ENCODE measurements at places on chromosomes 6 and 20. TPM values are rescaled to one million over a fixed set of nuclear protein-coding genes. Genes with fewer than 3 reads are reported as not detected.
A peak's percentile ranks its signal among the peaks of the same experiment; 100 is the strongest.

GRCh38 chr6:90350689-90351554, 54.3 kb upstream of the BACH2 start:
- no peaks in the 10 kb centered on the region for H3K36me3 ChIP-seq
- no peak overlapping the region for H3K4me3 ChIP-seq
- H3K27me3 ChIP-seq, result no peaks in the 10 kb centered on the region
- no peak for DNase-seq
- H3K4me1 ChIP-seq, result peaks cover 1% of the 10 kb centered on the region

DNA sequence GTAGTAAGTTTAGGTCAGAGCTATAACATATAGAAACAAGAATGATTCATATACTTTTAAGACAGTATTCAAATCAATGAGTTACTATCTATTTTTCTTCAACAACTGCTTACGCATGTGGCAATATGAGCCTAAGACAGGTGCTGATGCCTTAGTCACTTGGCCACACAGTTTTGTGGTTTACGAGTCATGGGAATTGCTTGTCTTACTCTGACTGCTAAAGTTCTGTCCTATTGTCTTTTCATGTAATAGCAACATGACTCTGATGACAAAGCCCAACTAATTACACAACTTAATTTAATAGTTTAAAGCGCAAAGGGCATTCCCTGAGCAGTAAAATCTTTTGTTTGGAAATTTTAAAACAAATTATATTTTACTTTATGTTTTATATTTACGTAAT, 159.3 kb upstream of the CENPW start:
- H3K4me1 ChIP-seq, result peaks cover 30% of the 10 kb centered on the region
- H3K4me3 ChIP-seq, result no peak overlapping the region
- H3K36me3 ChIP-seq, result no peaks in the 10 kb centered on the region
- DNase-seq, result no peak
- peak overlapping the region; percentile 14 for H3K27ac ChIP-seq

DNA sequence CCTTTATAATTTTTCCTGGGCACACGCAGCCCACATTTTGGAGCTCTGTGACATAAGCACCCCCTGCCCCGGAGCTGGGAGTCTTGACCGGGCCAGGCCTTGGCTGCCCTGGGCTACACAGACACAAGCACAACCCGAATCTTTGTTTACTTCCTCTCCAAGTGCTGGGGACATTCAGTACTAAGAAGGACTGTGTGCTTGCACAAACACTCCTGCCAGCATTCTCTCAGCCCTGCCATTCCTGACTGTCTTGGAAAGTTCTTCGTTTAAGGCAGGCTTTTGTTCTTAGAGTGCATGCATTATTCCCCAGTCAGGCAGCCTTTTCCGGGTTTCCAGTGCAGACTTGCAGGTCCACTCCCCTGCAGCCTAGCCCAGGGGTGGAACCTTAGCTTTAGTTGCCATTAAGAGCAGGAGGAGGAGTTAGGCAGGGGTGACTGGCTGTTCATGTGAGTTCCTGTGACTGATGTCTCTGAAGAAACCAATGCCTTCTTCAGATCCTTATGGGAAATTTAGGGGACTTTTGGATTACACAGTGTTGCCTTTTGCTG, 28.6 kb downstream of the FOXO3 start:
- H3K27me3 ChIP-seq, result no peaks in the 10 kb centered on the region
- peak overlapping the region; percentile 18 for H3K4me3 ChIP-seq
- H3K4me1 ChIP-seq, result peaks cover 34% of the 10 kb centered on the region
- peak; percentile 86 for DNase-seq

GRCh38 chr20:48392407-48393310, 435.1 kb downstream of the PREX1 start:
- H3K36me3 ChIP-seq, result no peaks in the 10 kb centered on the region
- H3K4me3 ChIP-seq, result no peak overlapping the region
- no peaks in the 10 kb centered on the region for H3K27me3 ChIP-seq
- H3K4me1 ChIP-seq, result peaks cover 17% of the 10 kb centered on the region
- H3K27ac ChIP-seq, result no peak overlapping the region

DNA sequence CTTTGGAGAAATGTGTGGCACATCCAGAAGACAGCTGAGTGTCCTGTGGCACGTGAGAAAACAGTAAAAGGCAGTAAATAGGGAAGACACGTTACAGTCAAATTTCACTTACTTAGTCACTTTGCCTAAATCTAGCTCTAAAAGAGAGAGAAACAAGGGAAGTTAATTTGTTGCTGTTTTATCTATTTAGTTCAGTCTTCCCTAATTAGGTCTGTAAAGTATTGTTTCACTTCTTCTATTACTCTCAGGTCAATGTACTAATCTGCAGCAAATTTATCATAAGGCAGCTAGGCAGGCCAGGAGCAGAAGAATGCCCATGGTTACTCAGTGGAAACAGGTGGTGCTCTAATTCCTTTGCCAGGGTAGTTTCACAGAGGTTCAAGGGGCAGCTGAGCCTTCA, 124.3 kb upstream of the CNR1 start:
- H3K4me3 ChIP-seq, result no peak overlapping the region
- no peaks in the 10 kb centered on the region for H3K4me1 ChIP-seq
- no peak for DNase-seq
- H3K36me3 ChIP-seq, result no peaks in the 10 kb centered on the region
- H3K27me3 ChIP-seq, result no peaks in the 10 kb centered on the region
- no peak overlapping the region for H3K27ac ChIP-seq

- H3K27ac ChIP-seq, result no peak overlapping the region
- peaks cover 10% of the 10 kb centered on the region for H3K4me1 ChIP-seq
- peaks cover 52% of the 10 kb centered on the region for H3K27me3 ChIP-seq
- H3K36me3 ChIP-seq, result no peaks in the 10 kb centered on the region
- DNase-seq, result peak; percentile 51
Measured at GRCh38 chr6:111087871-111088667, 766 bp downstream of the SLC16A10 start.

DNA sequence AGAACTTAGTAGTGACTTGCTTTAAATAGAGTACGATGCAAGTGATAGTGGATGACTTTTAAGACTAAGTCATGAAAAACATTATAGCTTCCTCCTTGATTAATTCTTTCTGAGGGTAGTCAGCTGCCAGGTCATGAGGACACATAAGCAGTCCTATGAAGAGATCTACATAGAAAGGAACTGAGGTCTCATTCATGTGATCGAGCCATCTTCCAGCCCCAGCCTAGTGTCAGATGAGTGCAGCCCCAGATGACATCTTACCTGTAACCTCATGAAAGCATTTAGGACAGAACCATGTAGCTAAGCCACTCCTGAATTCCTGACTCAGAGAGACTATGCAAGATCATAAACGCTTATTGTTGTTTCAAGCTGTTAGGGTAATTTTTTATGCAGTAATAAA, 67.7 kb downstream of the AK9 start:
- no peaks in the 10 kb centered on the region for H3K4me1 ChIP-seq
- H3K27ac ChIP-seq, result no peak overlapping the region
- no peak overlapping the region for H3K4me3 ChIP-seq
- H3K36me3 ChIP-seq, result no peaks in the 10 kb centered on the region
- H3K27me3 ChIP-seq, result no peaks in the 10 kb centered on the region

GRCh38 chr6:63278916-63279315, 40.9 kb downstream of the LGSN start:
- no peaks in the 10 kb centered on the region for H3K36me3 ChIP-seq
- no peak for DNase-seq
- H3K27ac ChIP-seq, result no peak overlapping the region
- no peak overlapping the region for H3K4me3 ChIP-seq

DNA sequence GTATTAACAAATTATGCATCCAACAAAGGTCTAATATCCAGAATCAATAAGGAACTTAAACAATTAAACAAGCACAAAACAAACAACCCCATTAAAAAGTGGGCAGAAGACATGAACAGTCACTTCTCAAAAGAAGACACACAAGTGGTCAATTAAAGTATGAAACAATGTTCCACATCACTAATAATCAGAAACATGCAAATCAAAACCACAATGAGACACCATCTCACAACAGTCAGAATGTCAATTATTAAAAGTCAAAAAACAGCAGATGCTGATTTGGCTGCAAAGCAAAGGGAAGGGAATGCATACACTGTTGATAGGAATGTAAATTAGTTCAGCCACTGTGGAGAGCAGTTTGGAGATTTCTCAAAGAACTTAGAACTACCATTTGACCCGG, 129.3 kb downstream of the PFDN4 start:
- H3K4me1 ChIP-seq, result no peaks in the 10 kb centered on the region
- H3K27ac ChIP-seq, result no peak overlapping the region
- no peak overlapping the region for H3K4me3 ChIP-seq
- H3K27me3 ChIP-seq, result no peaks in the 10 kb centered on the region
- DNase-seq, result no peak

DNA sequence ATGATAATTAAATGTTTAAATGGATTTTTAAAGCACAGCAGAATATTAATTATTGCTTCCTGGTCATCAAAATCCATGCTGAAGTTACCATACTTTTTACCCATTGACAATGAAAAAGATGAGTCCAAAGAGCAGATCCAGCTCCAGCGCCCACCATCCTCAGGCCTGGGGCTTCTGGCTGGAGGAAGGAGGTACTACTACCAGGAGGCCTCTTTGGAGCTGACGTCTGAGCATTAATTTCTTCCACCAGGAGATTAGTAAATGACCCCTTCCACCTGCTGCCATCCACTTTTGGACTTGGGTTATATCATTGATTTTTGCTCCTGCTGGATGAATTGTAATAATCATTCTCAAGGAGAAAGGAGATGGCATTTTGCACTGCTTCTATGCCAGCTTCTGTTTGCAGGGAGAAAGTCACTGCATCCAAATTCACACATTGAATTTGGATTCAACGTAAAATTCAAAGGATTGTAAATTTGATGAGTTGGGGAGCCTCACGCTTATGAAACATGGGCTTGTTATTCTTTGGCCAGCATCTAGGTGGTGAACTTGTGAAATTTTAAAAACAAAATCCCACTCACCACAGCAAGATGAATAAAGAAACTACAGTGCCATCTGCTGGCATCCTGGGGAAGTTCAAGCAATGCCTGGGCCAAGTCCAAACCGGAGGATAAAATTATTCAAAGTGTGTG, 121.8 kb downstream of the SASH1 start:
- H3K27ac ChIP-seq, result no peak overlapping the region
- H3K36me3 ChIP-seq, result no peaks in the 10 kb centered on the region
- peak; percentile 62 for DNase-seq
- no peak overlapping the region for H3K4me3 ChIP-seq
- H3K27me3 ChIP-seq, result no peaks in the 10 kb centered on the region

GRCh38 chr6:168136001-168136400, 57.0 kb upstream of the FRMD1 start:
- H3K4me3 ChIP-seq, result no peak overlapping the region
- no peak for DNase-seq
- peaks cover 13% of the 10 kb centered on the region for H3K27me3 ChIP-seq
- no peaks in the 10 kb centered on the region for H3K36me3 ChIP-seq

DNA sequence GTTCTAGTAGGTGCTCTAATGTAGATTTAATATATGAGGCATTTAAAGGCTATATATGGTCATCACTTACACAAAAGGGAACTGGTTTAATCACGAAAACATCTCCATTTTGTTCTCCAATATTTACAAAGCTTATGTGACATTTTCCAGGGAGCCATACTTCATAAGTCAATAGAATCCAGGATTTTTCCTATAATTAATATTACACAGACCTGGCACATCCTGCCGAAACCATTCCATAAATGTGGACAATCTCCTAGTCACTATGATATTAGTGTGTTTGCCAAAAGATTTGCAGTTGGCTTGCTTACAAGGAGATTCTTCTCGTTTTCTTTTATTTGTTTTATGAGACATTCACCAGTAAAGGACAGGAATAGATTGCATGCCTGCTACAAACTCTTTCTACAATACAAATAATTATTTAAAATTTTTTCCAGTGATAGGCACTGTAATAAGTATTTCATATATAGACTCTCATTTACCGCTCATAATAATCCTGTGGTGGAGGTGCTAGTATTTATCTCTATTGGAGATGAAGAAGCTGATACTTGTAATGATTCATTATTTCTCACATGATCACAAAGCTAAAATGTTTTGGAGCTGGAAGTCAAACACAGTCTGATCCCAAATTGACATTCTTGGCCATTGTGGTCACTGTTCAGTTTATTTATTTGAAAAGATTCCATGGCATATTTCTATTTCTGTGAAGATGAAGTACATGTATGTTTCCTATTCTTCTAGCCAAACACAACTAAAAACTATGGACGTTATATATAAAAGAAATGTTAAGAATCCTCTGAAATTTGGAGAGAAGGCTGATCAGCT, 597.0 kb downstream of the HTR1B start:
- no peak for DNase-seq
- H3K4me3 ChIP-seq, result no peak overlapping the region
- no peaks in the 10 kb centered on the region for H3K27me3 ChIP-seq

DNA sequence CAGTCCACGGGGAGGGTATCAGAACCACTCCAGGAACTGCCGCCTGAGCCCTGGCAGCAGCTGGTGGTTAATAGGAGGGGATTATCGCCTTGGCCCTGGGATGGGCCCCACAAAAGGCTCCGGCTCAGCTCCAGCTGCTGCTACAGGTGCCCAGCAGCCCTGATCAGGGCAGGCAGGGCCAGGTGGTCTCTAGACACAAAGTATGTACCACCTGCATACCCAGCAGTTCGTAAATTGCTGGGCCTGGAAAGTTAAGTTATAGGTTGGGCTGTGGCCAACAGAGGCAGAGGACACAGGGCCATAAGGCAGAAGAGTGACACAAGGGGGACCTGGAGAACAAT, 35.1 kb downstream of the RRBP1 start:
- H3K36me3 ChIP-seq, result no peaks in the 10 kb centered on the region
- no peak overlapping the region for H3K4me3 ChIP-seq
- DNase-seq, result peak; percentile 33

DNA sequence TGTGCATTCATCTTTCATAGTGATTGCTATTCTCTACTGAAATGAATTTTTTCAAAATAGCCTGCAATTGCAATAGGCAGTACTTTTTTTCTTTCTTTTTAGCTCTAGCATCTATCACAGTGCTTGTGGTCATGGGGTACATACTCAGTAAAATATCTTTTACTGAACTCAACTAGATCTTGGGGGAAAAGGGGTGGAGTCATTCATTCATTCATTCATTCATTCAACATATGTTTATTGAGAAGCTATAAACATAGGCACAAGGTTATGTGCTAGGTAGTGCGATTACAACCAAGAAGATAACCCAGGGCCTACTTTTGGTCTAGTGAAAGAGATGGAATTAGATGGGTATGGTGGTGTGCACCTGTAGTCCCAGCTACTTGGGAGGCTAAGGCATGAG, 1.4 kb upstream of the CDKAL1 start:
- no peaks in the 10 kb centered on the region for H3K27me3 ChIP-seq
- H3K4me3 ChIP-seq, result no peak overlapping the region
- H3K4me1 ChIP-seq, result peaks cover 14% of the 10 kb centered on the region
- H3K27ac ChIP-seq, result no peak overlapping the region

ANKRD6 gene
- 36.3 TPM for total RNA-seq

TRIM31 gene
- total RNA-seq, result not detected

MYH7B gene
- 0.03 TPM for total RNA-seq

GMPR gene
- not detected for total RNA-seq

BEND6 gene
- total RNA-seq, result 0.90 TPM

NFATC2 gene
- total RNA-seq, result 0.19 TPM

RNF8 gene
- 68.5 TPM for total RNA-seq

PRICKLE4 gene
- total RNA-seq, result 1.1 TPM

HLA-DRB1 gene
- 15.1 TPM for total RNA-seq

All from neural progenitor cell (in vitro differentiated cells).